AG04450 (cell line): ENCODE measurements at places on chromosomes 13 and 19. TPM values are rescaled to one million over a fixed set of nuclear protein-coding genes. Genes with fewer than 3 reads are reported as not detected.

Gene ZNF850
- 1.1 and 1.2 TPM in 2 replicates for polyA plus RNA-seq

Gene LTBP4
- 41.3 and 70.3 TPM in 2 replicates for polyA plus RNA-seq

Gene TEX26
- 0.09 TPM in 1 of 2 replicates, not detected in the other for polyA plus RNA-seq

Gene SIGLEC14
- polyA plus RNA-seq, result not detected in 2 replicates

Gene GJB2
- polyA plus RNA-seq, result 2.8 and 3.0 TPM in 2 replicates

Gene FAM124A
- polyA plus RNA-seq, result 0.06 and 0.14 TPM in 2 replicates

Gene ZNF418
- polyA plus RNA-seq, result 2.7 and 3.1 TPM in 2 replicates

Gene DMWD
- polyA plus RNA-seq, result 13.9 and 17.1 TPM in 2 replicates

Gene HSPB6
- 31.7 and 46.5 TPM in 2 replicates for polyA plus RNA-seq

Gene PABPC3
- 0.36 and 0.50 TPM in 2 replicates for polyA plus RNA-seq

Gene MADCAM1
- not detected in 2 replicates for polyA plus RNA-seq

Gene SPIB
- not detected in 2 replicates for polyA plus RNA-seq

Gene SIAH3
- not detected in 2 replicates for polyA plus RNA-seq

Gene SYCN
- polyA plus RNA-seq, result not detected in 2 replicates

Gene SEMA6B
- 0.66 and 1.1 TPM in 2 replicates for polyA plus RNA-seq

Gene EFNB2
- polyA plus RNA-seq, result 2.6 and 3.0 TPM in 2 replicates
